Renal cortical epithelial cell (primary cell): ENCODE measurements at places on chromosomes 7 and 10.

- DNase-seq = no peak
Measured at GRCh38 chr10:80275756-80276155, 13.7 kb downstream of the MAT1A start.

DNA sequence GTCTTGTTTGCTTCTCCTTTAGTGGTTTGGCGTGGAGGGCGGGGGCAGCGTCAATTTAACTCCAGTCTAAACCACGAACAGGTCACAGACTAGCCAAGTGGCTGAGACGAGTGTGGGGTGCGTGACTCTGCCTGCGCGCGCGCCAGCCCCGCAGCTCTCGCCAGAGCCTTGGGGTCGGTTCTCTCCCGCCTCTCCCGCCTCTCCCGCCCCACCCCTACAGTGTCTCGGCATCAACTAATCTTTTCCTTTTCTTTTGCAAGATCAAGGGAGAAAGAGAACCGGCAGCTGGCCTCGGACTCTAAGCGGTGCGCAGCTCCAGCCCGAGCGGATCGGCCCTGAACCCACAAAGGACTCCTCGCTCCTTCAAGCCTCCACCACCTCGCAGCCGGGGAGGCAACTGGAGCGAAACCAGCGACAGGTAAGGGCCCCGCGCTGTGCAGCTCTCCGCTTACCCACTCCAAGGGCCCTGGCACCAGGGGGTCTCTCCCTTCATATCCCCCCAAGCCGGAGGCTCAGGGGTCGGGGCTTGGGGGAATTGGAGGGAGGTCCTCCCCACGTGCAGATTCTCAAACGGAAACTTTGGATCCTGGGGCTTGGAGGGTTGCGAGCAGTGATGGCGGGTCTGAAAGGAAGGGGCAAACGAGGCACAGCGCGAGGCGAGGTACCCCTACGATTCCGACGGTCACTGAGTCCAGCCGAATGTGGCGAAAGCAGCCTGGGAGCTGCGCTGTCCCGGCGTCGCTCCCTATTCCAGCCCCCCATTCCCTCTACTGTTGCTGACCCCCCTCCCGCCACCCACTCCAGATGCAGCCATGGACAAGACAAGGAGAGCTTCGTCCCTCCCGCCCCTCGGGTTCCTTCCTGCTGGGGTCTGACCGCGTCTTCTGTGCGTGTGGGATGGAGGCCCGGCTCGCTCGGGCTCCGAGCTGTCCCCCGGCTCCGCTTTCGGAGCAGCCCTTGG is 829 bp downstream of the CHRM2 start:
- no peak for DNase-seq

DNA sequence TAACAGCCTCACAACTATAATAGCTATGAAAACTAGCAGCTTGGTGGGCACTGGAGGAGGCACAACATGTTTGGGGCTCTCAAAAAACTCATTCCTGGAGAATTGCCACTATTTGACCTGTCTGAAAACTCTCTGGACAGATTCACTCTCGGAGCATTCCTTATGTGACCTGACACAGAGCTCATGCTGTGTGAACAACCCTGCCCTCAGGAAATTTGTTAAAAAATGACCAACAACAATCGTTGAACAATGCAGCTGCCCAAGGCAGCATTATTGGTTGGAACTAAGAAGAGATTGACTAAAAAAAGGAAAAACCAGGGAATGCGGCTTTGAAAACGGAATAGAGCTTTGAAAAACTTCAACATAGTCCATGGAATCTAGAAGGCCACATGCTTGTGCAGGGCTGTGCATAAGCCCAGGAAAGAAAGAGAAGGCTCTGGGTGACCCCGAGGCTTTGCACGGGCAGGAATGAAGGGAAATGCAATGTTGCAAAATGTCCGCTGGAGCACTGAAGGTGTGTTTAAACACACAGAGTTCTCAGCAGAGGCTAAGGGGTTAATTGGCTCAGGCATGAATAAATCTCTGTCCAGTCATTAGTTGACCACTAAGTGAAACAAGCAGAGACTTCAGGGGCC is 52.8 kb downstream of the NAMPT start:
- peak; percentile 41 for DNase-seq

DNA sequence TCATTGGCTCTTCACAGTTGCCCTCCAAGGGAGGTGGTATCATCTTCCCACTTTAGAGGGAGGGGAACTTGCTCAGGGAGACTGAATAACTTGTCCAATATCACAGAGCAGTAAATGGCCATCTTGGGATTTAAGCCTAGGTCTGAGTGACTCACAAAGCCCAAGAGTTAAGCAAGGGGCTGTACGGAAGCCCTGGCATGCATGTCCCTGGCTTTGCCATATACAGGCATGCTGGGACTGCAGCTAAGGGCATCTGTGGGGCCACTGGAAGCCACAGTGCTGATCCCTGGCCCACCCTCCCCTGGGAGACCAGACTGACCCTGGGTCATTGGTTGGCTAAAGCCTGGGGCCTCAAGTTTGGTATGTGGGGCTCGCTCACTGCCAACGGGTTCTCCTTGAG is 3.1 kb downstream of the VSIR start:
- DNase-seq = no peak

DNA sequence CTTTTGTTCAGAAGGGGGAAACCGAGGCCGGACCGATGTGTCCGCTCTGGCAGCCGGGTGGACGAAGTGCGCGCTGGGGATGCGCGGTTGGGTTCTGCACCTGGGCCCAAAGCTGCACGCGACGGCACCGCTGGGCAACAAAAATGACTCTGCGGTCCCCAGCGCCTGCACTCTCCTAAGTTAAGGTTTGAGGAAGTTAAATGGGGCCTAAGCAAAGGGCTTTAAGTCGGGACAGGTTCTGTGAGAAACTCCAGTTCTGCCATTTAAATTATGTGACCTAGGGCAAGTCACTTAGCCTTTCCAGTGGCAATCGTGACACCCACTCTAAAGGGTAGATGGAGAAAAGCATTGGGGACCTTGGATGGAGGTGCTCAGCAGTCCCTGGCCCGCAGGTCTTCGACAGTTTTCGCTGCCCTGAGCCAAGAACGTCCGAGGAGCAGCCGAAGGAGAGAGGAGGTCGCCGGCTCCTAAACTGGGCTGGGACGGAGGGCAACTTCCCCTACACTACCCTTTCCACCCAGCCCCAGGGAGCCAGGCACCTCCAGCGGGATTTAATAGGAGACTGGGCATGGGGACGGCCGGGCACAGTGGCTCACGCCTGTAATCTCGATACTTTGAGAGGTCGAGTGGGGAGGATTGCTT is 534 bp upstream of the ACBD5 start:
- no peak for DNase-seq
